Occipital lobe (tissue), 3 donors: ENCODE measurements at places on chromosomes 16 and 17. TPM values are rescaled to one million over a fixed set of nuclear protein-coding genes. Genes with fewer than 3 reads are reported as not detected.

DNA sequence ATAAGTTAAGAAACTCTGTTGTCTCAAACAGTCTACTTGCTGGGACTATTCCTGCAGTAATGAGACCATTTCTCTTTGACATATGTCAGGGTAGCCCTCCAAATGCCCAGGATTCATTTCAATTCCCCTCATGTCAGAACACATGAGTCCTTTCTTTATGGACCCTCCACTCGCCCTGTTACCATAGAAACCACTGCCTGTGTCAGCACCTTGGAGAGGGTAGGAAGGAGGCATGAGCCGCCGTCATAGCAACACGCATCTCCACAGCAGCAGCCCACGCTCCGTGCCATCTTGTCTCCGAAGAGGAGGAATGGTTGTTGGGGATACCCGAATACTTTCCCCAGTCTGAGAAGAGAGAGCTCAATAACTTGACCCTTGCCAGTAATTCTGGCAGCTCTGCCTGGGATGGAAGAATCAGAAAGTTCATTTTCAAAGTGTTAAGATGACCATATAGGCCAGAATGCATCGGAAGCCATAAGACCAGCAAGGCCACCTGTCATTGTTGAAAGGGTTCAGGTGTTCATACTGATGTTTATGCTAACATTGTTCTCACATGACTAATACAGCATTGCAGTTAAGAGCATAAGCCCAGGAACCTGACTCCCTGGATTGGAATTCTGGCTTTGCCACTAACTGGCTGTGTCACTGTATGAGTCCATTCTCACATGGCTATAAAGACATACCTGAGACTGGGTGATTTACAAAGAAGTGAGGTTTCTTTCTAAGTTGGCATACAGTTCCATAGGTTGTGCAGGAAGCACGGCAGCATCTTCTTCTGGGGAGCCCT lies 141.3 kb downstream of the ABCC12 start:
- DNase-seq, result no peak

- no peak for DNase-seq
Observed at GRCh38 chr17:81228834-81229665, 6.3 kb upstream of the CEP131 start.

GRCh38 chr17:65660947-65661346 lies 99.5 kb upstream of the AXIN2 start:
- DNase-seq, result no peak

GRCh38 chr16:13953501-13953900 lies 33.5 kb downstream of the ERCC4 start:
- no peak for DNase-seq

Gene RAB11FIP4
- 54.4 TPM for total RNA-seq

Gene C17orf78
- not detected for total RNA-seq

Gene KRTAP9-4
- total RNA-seq, result not detected

Gene MYH13
- not detected for total RNA-seq
